ENCODE measurements at places on chromosomes 6 and 20.

- no peak for DNase-seq
These were observed 72.3 kb downstream of the SNX5 start for GRCh38 chr20:17896193-17896723.

- no peak for DNase-seq
These were observed 278 bp downstream of the UST start for GRCh38 chr6:148747145-148747470.

DNA sequence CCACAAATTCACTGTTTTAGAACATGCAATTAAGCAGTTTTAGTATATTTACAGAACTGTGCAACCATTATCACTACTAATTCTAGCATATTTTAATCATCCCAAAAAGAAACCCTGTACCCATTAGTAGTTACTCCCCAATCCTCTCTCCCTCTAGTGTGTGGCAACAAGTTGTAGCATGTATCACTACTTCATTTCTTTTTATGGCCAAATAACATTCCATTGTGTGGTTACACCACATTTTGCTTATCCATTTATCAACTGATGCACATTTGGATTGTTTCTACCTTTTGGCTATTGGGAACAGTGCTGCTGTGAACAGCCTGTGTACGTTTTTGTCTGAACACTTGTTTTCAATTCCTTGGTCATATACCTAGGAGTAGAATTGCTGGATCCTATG is 31.5 kb upstream of the FKBP1A start:
- no peak for DNase-seq

DNA sequence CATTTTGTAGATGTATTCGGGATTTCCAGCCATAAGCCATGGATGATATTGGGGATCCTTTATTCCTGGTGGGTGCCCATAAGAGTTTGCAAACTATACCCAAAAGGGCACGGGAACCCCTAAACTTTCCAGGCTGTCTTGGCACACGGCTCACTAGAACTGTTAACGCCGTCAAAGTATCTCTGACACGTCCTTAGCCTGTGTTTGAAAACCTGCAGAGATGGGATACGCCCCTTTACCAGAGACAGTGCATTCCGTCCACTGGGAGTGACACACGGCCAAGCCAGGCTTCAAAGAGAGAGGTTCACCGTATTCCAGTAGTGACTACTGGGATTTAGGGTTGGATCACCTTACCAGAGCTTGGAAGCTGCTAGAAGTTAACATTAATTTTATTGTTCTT is 95.0 kb downstream of the THBS2 start:
- DNase-seq, result no peak
